ENCODE measurements at places on chromosomes 6 and 20.

DNA sequence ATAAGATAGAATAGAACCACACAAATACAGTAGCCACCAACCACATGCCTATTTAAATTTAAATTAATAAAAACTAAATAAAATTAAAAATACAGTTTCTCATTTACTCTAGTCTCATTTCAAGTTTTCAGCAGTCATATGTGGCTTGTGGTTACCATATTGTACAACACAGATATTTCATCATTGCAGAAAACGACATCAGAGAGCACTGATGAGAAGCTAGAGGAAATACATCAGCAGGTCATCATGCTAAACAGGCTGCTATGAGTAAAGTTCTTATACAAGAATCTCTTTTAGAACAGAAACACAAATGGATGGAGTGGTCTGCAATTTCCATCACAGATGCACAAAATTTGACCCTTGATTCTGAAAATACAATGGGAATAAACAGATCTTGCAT is 36.6 kb downstream of the TBC1D32 start:
- DNase-seq, result no peak

- no peak for DNase-seq
These were observed 246.6 kb upstream of the ID4 start for GRCh38 chr6:19590501-19591131.

DNA sequence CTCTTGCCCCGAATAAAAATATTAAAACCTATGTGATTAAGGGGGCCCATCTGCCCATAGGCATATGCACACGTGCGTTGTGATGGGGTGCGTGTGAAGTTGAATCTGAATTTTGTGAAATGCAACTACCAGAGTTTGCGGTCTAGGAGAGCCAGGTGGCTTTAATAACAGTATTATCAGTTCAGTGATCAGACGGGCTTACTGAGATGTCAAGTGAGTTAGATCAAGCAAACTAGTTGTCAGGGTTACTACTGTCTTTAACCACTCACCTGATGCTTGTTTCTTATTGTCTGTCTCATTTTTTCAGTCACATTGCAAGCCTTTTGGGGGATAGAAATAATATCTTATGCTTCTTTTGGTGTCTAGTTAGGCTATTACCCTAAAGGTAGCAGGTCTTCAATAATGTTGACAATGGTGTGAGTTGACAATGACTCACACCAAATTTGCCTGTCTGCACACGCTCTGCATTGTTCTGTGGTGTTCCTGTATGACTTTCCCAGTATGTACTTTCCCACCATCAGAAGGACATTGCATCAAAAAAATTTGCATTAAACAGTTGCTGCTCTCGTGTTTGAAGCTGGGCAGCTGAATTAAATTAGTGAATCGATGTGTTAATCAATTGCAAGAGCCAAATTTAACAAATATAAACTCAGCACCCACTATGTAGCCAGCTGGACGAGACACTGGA is 103.1 kb upstream of the NAA20 start:
- DNase-seq, result no peak

DNA sequence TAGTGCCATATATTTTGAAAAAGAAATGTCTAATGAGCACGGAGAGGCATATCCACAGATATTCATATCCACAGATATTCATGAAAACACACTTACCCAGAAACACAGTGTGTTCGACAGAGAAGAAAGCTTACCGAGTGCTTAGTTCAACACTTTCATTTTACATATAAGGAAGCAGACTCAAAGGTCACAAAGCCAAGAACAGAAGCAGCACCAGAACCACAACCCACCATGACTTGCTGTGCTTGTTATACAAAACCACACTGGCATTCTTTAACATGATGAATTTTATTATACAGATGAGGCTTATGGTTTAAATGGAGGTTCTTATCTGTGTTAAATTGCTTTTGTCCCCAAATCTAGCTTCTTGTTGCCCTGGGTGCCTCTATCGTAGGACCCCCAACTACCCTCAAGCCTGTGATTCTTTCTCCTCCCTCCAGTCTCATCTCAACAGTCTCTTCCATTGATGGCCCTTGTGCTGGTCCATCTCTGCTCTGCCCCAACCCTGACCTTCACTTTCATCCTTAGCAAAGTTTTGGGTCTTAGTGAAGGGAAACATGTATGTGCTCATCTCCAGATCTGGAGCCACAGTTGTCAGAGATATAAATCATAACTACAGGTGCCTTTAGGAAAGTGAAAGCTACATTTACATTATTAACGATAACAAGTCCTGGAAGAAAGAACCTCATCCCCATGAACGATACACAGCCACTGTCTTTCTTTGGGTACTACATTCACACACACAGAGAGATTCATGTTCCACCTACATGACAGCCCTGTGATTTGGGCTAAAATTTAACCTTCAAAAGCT is 40.0 kb downstream of the SF3B5 start:
- no peak for DNase-seq

DNA sequence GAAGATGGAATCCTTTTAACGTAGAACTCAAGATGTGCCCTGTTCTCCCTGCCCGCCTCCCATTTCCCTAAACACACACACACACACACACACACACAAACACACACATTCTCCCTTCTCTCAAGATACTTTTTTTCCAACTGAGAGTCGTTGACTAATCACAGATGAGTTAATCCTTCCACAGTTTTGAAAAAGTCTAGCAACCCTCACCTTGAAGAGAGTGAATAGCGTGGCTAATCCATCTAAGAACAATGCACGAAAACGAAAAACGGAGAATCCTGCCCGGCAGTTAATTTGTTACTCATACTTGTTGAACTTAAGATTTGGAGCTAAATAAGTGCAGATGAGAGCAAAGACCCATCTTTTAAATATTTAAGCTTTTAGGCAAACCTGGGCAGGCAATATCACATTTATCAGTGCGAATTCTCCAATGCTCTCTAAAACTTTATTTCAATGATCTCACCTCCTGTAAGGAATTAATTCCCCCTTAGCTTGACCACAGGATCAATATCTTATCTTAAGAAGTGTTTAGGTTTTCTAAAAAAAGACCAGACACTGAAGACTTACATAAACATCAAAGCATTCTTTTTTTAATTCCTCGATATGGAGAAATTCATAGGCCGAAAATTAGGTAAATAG is 1.1 kb downstream of the AGPAT4 start:
- DNase-seq, result no peak

GRCh38 chr6:61592238-61592637 is 693.8 kb downstream of the KHDRBS2 start:
- no peak for DNase-seq

DNA sequence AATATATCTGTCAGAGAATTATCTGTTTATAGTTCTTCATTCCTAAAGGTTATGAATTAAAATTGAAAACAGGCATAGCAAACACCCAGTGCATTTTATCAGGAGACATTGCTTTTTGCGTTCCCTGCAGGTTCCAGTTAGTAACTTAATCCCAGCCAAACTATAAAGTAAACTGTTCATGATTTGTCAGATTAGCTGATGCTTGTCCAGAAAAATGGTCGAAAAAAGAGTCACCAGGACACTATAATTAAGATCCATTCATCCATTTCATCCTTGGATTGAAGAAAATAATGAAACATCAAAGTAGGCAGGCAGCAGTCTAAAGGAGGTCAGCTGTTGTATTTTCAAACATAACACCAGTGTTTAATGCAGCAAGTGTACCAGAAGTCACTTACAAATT is 75.9 kb downstream of the EPHA7 start:
- no peak for DNase-seq

- DNase-seq, result no peak
These were observed 251.1 kb downstream of the PAX1 start for GRCh38 chr20:21956591-21956990.

GRCh38 chr6:25166955-25167748 is 112.0 kb upstream of the CARMIL1 start:
- DNase-seq, result no peak

GRCh38 chr6:150336299-150336698 is 32.5 kb upstream of the IYD start:
- no peak for DNase-seq

GRCh38 chr6:46044881-46045617 is 29.4 kb upstream of the CLIC5 start:
- peak; percentile 61 for DNase-seq

DNA sequence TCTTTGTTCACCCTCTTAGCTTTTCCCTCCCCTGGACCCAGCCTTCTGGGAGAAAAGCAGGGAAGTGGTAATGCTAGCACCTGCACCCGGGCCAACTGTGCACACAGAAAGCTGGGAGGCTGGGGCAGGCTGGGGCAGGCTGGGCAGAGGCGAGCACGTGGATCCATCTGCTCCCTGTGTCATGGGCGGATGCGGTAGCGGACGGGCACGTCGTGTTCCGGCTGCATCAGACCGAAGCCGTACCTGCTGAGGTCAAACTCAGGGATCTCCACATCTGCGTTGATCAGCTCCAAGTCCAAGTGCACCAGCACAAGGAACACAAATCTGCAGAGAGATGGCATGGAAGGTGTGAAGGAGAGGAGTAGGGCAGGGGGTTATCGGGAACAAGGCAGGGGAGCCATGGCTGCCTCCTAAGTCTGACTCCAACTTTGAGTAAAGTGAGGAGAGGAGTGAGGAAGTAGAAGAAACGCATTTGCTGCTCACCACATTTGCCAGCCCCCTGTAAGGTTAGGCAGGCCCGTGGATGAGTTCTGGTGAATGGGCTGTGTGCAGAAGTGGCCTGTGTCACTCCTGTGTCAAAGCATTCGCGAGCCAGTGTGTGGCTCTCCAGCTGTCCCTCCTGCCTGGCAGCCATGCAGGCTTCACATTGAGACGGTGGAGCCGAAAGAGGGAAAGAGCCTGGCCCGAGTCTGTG is 25.4 kb upstream of the KCNB1 start:
- no peak for DNase-seq

- no peak for DNase-seq
These were observed 116.2 kb downstream of the SGK1 start for GRCh38 chr6:134201716-134202115.

DNA sequence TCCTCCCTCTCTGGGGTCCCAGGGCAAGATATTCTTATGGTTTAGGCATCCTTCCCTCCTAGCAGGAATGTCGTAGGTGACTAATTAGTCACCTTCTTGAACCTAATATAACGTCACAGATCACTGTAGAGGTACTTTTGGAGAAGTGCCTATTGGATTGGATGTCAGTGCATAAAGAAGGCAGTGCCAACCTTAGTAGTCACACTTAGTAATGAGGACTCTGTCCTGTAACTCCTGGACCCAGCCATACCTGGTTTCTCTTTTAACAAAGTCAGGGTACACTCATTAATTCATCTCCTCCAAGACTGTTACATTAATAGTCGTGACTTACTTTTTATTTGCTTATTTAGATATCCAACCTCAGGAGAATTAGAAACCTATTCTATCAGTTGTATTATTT is 20.0 kb downstream of the VTA1 start:
- no peak for DNase-seq

DNA sequence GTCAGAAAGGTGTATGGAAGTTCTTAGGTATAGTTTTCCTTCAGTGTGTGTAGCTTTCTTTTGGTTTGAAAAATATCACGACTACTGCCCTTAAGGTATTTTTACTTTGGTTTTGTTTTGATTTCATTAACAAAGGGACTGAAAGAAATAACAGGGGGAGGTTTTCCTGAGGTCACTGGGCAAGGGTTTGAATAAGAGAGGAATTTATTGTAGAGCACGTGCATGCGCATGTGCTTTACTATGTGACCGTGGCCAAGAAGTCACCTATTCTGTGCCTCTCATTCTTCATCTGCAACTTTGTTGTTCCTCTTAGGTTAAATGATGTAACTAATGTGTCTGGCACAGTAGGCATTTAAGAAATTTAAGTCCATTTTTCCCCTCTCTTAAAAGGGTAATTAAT is 4.1 kb upstream of the MAN1A1 start:
- DNase-seq, result no peak

DNA sequence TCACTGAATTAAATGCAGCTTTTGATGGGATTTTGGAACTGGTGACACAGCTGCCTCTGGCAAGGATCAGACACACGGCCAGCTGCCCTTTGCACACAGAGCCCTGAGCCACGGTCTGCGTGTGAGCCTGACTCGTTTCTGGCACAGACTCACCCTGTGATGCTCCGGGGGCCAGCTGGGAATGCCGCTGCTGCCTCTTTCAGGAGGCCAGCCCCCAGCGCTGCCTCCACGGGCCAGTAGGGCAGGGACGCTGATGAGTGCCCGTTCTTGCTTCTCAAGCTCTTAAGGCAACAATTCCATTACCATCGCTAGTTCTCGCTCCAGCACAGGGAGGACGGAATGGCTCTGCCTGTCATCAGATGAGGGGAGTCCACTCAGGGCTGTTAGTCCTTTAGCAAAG is 61.6 kb downstream of the IRF4 start:
- peak; percentile 55 for DNase-seq

- DNase-seq, result no peak
These were observed 30.2 kb downstream of the ARHGAP18 start for GRCh38 chr6:129679758-129680157.

GRCh38 chr6:105001063-105001462 is 44.2 kb downstream of the LIN28B start:
- DNase-seq, result no peak

DNA sequence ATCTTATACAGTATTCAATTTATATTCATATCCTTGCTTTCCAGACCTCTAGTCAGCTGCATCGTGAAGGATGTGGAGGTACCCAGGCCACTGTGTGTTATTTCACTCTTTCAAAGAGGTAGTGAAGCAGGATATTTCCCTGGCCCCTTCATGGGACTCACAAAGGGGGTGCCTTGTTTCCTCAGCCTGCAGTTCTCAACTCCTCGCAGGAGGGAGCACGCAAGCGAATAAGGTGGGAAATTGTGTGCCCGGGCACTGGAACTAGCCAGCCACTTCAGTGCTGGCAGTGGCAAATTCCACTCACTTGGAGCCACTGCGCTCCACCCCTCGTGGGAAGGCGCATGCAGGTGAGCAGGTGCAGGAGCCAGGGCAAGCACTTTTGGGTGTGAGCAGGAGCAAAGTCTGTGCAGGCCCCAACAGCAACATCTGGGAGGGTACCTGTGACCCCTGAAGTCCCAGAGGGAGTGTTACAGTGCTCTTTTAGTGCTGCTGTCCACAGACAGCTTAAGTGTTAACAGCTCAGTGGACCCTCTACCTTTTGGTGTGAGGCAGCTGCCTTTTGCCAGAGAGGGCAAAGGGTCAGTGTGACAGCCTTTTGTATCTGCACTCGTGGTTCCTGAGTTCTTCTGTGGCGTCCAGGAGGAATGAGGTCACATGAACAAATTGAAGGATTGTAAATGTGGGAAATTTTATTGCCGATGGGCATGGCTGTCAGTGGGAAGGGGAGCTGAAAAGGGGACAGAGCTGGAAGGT is 49.4 kb upstream of the FAM135A start:
- DNase-seq, result no peak

GRCh38 chr20:18971121-18971520 is 157.5 kb downstream of the SCP2D1 start:
- DNase-seq, result no peak

Data from AG08396 (cell line).